Urothelium cell line (cell line): ENCODE measurements at places on chromosomes 11 and 22.

DNA sequence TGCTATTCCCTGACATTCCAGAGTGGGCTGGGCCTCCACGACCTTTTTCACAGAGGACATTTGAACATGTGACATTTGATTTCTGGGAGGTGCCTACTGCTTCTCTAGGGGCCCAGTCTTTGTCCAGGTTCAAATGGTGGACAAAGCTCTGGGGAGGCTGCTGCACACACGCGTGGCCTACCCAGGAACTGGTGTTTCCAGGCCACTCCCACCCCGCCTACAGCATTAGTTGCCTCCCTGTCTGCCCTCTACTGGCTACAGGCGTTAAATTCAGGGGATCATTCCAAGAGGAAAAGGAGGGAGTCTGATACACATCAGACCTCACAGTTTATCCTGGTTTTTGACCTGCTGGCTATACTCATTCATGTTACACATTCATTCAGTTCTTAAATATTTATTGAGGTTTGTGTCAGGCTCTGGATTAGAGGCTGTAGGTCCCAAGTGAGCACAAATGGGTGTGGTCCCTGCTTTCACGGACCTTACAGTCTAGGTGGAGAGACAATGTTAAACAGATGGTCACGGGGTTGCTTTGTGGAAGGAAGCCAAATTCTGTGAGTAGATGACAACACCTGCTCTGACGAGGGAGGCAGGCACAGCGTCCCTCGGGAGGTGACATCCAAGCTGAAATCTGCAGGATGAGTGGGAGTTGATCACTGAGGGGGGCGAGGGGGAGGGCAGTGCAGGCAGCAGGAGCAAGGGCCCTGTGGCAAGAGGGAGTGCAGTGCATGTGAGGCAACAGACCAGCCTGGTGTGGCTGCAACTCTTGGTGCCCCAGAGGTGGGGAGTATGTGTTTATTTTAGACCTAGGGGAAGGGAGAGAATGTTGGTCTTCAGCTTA lies 11.8 kb downstream of the TUB start:
- DNase-seq: peak; percentile 85

GRCh38 chr22:34114406-34114805 lies 194.1 kb upstream of the LARGE1 start:
- no peak for DNase-seq

DNA sequence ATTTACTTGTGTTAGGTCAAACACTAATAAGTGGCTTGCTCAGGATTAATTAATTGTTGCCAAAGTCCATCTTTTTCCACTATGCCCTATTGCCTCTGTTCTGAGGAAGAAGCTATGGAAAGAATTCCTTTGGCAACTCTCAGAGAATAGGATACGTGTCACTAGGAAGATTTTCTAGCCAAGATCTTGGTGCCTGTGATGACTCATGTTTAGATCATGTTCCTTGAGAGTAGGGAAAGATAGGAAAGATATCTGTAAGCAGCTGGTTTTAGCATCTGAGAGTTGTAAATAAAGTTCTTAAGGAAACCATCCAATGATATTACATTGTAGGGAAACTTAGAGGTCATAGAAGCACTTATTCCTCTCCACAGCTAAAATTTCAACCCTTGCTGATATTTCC lies 15.7 kb downstream of the SLN start:
- peak; percentile 70 for DNase-seq

- DNase-seq: no peak
Measured at GRCh38 chr11:110355011-110355744, 58.8 kb upstream of the RDX start.
